ENCODE measurements at places on chromosomes 6 and 20. TPM values are rescaled to one million over a fixed set of nuclear protein-coding genes. Genes with fewer than 3 reads are reported as not detected.

The IFNGR1 gene
- 38.4 TPM for total RNA-seq

The CLPSL2 gene
- not detected for total RNA-seq

The ZSWIM3 gene
- total RNA-seq: 4.2 TPM

The DNMT3B gene
- 2.3 TPM for total RNA-seq

The MAPK13 gene
- 5.7 TPM for total RNA-seq

The MCHR2 gene
- total RNA-seq: not detected

The ERVFRD-1 gene
- total RNA-seq: not detected

The DEFB124 gene
- not detected for total RNA-seq

The DPPA5 gene
- not detected for total RNA-seq

The TSHZ2 gene
- total RNA-seq: 1.0 TPM

The SAMD10 gene
- total RNA-seq: 4.0 TPM
